ENCODE measurements at places on chromosomes 1 and 21. TPM values are rescaled to one million over a fixed set of nuclear protein-coding genes. Genes with fewer than 3 reads are reported as not detected.
A peak's percentile ranks its signal among the peaks of the same experiment; 100 is the strongest.

GRCh38 chr1:228160201-228160761, 5.3 kb upstream of the IBA57 start:
- H3K27me3 ChIP-seq: peaks cover 7% of the 10 kb centered on the region
- no peak overlapping the region for H3K4me3 ChIP-seq
- no peaks in the 10 kb centered on the region for H3K36me3 ChIP-seq
- DNase-seq: no peak
- H3K27ac ChIP-seq: no peak overlapping the region

KRTAP13-2 gene
- total RNA-seq: not detected

RORC gene
- 1.6 TPM for total RNA-seq

DNA sequence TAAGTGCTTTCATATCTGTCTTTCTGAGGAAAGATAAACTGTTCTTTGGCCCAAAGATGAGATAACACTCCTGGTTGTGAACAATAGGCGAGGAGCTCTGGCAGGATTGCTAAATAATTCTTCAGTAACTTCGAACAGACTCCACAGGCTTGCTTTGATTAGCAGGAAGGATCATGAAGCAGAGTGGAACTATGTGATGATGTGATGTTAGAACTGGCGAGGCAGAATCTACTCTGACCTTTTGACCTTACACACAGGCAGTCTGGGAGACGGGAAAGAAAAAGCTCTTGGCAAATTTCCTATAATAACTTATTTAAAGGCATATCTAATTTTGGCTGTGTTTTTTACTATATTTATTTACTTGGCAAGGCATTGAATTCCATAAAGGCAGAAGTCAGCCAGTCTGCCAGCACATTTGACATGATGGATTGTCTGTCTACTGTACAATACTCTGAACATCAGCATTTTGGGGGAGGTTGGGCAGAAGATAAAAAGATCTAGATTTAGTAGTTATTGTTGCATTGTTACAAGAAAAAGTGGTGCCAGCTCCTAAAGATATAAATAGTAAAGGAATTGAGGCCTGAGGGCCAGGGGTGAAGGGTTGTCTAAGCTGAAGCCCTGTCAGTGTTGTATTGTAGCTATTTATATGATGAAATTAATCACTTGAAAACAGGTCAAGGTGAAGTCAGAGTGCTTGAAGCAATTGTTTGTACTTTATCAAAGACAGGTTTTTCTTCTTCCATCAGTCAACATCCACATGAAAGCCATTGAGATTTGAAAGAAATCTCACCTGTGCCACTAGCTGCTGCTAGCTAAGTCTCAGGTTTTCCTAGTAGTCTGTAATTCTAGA, 708.8 kb downstream of the LTN1 start:
- no peaks in the 10 kb centered on the region for H3K36me3 ChIP-seq
- H3K27me3 ChIP-seq: no peaks in the 10 kb centered on the region
- no peak for DNase-seq
- no peak overlapping the region for H3K4me3 ChIP-seq
- no peak overlapping the region for H3K27ac ChIP-seq

GRCh38 chr1:198445872-198446271, 94.6 kb downstream of the ATP6V1G3 start:
- no peak for DNase-seq
- no peak overlapping the region for H3K4me3 ChIP-seq
- no peaks in the 10 kb centered on the region for H3K27me3 ChIP-seq
- H3K27ac ChIP-seq: no peak overlapping the region
- H3K36me3 ChIP-seq: no peaks in the 10 kb centered on the region

GRCh38 chr1:178271471-178271870, 177.6 kb downstream of the RASAL2 start:
- DNase-seq: no peak
- H3K4me3 ChIP-seq: no peak overlapping the region
- H3K27ac ChIP-seq: no peak overlapping the region
- no peaks in the 10 kb centered on the region for H3K36me3 ChIP-seq

FAM110D gene
- total RNA-seq: 3.9 TPM

DNA sequence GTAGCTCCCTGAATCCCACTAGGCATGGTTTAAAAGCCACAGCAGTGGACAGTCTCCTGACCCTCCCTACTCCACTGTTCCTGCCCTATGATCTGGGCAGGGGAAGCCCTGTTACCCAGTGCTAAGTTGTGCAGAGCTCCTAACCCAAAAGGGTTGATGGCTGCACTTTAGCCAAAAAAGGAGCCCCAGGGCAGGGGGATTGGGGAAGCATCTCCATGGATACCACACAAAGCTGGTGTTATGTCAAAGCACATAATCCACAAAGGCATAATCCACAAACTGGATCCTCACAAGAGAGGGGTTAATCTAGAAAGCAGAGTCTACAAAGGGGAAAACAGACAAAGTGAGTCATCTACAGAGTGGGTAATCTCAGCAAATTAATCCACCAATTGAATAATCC, 5.7 kb downstream of the RSPO1 start:
- H3K27me3 ChIP-seq: peaks cover 51% of the 10 kb centered on the region
- no peak for DNase-seq
- no peak overlapping the region for H3K4me3 ChIP-seq
- H3K4me1 ChIP-seq: no peaks in the 10 kb centered on the region
- no peaks in the 10 kb centered on the region for H3K36me3 ChIP-seq

MSH4 gene
- total RNA-seq: 0.33 TPM

ODF2L gene
- 51.5 TPM for total RNA-seq

DNA sequence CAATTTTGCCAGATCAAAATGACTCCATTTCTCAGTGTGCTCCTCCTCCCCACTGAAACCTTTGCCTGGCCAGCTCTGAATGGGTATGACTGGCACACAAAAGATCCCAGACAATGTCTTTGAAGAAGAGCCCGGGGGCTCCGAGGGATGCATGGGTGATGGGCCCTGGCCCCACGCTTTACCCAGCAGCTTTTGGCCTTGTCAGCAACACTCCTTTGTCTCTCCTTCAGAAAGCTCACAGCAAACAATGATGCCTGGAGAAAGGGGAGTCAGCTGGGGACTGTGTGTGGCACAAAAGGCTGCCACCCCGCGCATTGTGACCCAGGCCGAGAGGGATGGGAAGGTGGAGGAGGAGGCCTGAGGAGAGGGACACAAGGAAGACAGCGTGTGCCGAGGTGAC, 45.9 kb downstream of the PLXNA2 start:
- DNase-seq: no peak
- no peaks in the 10 kb centered on the region for H3K36me3 ChIP-seq
- no peak overlapping the region for H3K27ac ChIP-seq
- no peaks in the 10 kb centered on the region for H3K27me3 ChIP-seq
- peaks cover 9% of the 10 kb centered on the region for H3K4me1 ChIP-seq
- no peak overlapping the region for H3K4me3 ChIP-seq

GPR37L1 gene
- total RNA-seq: 0.31 TPM

- H3K36me3 ChIP-seq: no peaks in the 10 kb centered on the region
- H3K27ac ChIP-seq: no peak overlapping the region
- DNase-seq: no peak
These were observed 25.0 kb downstream of the DLGAP3 start for GRCh38 chr1:34904236-34905097.

TSACC gene
- total RNA-seq: 0.72 TPM

DNA sequence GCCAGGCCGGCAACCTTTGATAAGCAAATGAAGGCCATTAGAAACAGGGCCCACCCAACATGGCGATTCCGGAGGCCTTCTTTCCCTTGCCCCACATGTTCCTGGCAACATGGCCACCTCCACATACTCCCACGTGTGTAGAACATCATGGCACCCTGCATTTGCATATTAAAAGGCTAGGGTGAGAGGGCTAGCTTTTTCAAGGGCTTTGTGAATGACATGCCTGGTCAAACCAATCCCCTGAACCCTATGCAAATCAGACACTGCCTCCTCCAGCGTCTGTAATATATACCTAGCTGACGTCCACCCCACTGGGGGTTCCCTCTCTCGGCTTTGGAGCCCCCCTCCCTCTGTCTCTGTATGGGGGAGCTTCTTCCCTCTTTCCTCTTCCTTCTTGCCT, 1.6 kb downstream of the ADCY10 start:
- no peak overlapping the region for H3K27ac ChIP-seq
- H3K4me3 ChIP-seq: no peak overlapping the region
- H3K27me3 ChIP-seq: no peaks in the 10 kb centered on the region
- no peak for DNase-seq
- H3K4me1 ChIP-seq: no peaks in the 10 kb centered on the region

DNA sequence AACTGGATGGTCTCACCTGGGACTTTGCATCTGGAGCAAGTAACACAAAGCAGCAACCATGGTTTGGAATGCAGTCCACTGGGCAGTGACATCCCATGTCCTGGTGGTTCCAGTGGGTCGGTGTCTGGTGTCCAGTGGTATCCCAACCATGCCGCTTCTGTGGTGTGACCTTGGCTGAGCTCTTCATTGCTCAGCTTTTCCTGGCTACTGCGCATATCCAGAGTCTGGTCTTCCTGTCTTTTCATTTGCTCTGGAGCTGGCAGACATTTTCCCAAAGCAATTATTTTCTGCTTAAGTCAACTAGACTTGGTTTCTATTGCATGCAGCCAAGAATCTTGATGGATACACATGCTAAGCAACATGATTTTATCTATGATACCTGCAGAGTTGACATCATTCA, 28.4 kb upstream of the CD2 start:
- H3K36me3 ChIP-seq: no peaks in the 10 kb centered on the region
- no peaks in the 10 kb centered on the region for H3K4me1 ChIP-seq
- H3K27me3 ChIP-seq: no peaks in the 10 kb centered on the region
- H3K27ac ChIP-seq: no peak overlapping the region
- no peak for DNase-seq

ATP6V1G3 gene
- total RNA-seq: not detected

DNA sequence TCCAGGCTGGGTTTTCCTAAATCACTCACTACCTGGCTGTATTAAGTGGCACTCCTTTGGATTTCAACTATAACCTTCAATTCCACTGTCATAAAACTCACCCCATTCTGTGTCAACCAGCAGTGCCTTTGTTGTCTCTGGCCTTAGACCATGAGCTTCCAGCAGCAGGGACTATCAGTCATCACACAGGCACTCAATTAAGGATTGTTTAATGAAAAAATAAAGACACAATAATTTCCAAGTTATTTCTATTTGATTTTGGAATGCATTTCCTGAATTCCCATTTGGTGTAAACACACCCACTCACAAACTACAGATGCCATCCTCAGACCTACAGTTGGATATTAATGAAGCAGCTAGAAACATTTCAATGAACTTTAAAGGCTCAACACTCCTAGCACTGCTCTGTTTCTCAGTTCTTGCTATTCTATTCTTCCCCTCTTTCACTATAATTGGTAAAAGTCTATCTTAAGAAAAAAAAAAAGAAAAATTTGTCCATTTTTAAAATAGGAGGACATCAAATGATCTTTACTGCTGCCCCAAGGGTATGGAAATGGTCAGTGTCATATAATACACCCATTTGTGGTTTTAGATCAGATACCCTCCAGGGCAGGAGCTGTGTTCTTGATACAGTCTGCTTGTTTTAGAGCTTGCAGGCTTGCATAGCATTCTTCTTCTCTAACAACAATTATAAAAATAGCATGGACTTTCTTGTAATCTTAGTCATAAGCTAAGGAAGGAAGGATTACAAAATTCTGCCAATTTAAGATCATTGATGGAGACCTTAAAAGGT, 156.4 kb downstream of the PTGER3 start:
- no peaks in the 10 kb centered on the region for H3K4me1 ChIP-seq
- no peak overlapping the region for H3K4me3 ChIP-seq
- H3K27me3 ChIP-seq: no peaks in the 10 kb centered on the region
- H3K27ac ChIP-seq: no peak overlapping the region
- no peak for DNase-seq
- no peaks in the 10 kb centered on the region for H3K36me3 ChIP-seq

OLFML3 gene
- total RNA-seq: 35.3 TPM

GRCh38 chr1:232130815-232131480, 499.0 kb downstream of the SIPA1L2 start:
- no peak overlapping the region for H3K4me3 ChIP-seq
- no peaks in the 10 kb centered on the region for H3K27me3 ChIP-seq
- H3K27ac ChIP-seq: no peak overlapping the region
- DNase-seq: no peak
- no peaks in the 10 kb centered on the region for H3K4me1 ChIP-seq

- H3K4me1 ChIP-seq: no peaks in the 10 kb centered on the region
- no peaks in the 10 kb centered on the region for H3K36me3 ChIP-seq
- no peak overlapping the region for H3K27ac ChIP-seq
- H3K27me3 ChIP-seq: no peaks in the 10 kb centered on the region
These were observed 1.0 kb upstream of the CD84 start for GRCh38 chr1:160580221-160580812.

DNA sequence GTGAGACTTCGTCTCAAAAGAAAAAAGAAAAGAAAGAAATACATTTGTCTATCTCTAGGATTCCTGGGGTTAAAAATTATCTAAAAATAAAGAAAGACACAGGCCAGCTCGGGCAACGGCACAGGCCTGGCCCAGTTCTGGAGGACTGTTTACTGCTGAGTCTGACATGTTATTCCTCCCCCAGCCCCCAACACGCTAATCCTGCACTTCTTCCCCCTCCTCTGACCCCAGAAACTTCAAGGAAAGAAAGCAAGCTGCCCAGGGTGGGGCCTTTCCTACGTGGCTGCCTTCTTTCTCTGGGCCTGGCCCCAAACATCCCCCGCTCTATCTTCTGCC, 40.0 kb downstream of the ACOT7 start:
- no peak overlapping the region for H3K4me3 ChIP-seq
- H3K4me1 ChIP-seq: peaks cover 30% of the 10 kb centered on the region
- no peaks in the 10 kb centered on the region for H3K27me3 ChIP-seq
- H3K27ac ChIP-seq: peak overlapping the region; percentile 10
- no peak for DNase-seq

DNA sequence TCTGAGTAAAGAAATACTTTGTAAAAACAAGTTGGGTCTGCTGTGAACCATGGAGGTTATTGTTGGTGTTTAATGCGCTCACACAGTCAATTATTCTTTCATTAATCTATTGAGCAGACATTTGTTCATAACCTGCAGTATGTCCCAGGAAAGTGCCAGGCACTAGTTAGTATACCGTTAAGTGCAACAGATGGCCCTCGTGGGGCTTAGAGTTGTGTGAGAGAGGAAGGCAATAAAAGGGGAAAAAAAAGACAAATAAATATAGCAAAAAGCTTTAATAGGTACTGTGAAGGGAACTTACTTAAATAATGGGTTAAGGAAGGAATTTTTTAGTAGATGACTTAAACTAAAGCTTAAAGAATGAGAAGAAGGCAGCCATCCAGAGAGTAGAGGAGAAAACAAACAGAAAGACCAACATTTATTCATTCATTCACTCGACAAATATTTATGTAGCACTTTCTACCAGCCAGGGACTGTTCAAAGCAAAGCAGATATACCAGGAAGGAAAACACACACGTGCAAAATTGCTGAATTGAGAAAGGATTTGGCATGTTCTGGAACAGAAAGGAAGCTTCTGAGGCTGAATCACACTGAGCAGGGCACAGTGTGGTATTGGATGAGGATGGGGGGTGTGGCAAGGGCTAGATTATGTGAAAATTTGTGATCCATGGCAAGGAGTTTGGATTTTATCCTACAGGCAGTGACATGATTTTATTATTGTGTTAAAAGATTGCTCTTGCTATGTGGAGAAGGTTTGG, 296.1 kb upstream of the SGIP1 start:
- DNase-seq: no peak
- H3K4me1 ChIP-seq: no peaks in the 10 kb centered on the region
- no peak overlapping the region for H3K27ac ChIP-seq
- H3K4me3 ChIP-seq: no peak overlapping the region
- peaks cover 7% of the 10 kb centered on the region for H3K27me3 ChIP-seq
- H3K36me3 ChIP-seq: no peaks in the 10 kb centered on the region

- no peak for DNase-seq
- peaks cover 19% of the 10 kb centered on the region for H3K4me1 ChIP-seq
- no peaks in the 10 kb centered on the region for H3K27me3 ChIP-seq
- no peak overlapping the region for H3K4me3 ChIP-seq
- H3K36me3 ChIP-seq: no peaks in the 10 kb centered on the region
These were observed 5.6 kb downstream of the WNT9A start for GRCh38 chr1:227942021-227942715.

FMO3 gene
- total RNA-seq: 18.7 TPM

Measured in adrenal gland (tissue), 19 donors.